ENCODE measurements at places on chromosomes 11 and 22. TPM values are rescaled to one million over a fixed set of nuclear protein-coding genes. Genes with fewer than 3 reads are reported as not detected.

DNA sequence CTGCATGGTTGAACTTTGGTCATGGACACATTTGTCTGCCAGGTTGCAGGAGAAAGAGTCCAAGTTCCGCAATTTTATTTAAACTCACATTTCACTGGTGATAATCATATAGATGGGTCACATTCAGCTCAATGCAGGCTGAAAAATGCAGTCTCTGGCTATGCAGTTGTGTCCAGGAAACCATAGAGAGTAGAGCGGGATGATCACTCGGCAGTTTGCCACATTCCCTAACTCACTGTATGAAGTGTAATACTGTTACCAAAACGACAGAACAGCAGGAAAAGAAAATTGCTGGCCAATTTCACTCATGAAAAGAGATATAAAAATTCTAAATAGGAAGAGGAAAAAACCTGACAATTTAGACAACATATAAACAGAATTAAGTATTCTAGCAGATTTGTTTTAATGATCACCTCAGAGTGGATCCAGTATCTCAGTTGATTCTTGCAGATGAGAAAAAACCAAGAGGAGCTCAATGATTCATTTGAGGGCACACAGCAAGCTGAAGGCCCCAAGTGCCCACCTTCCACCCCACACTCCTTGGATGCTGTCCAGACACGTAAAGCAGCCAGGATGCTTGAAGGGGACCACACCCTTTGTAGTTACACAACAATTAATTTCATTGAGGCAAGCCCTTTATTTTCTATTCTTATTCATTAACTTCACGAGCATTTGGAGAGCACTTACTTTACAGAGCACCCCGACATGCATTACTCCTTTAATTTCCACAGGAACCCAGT lies 422.3 kb downstream of the SOX6 start:
- no peak overlapping the region for H3K4me3 ChIP-seq
- H3K36me3 ChIP-seq = no peaks in the 10 kb centered on the region
- H3K27me3 ChIP-seq = no peaks in the 10 kb centered on the region
- peak; percentile 12 for DNase-seq
- no peak overlapping the region for H3K27ac ChIP-seq
- no peaks in the 10 kb centered on the region for H3K4me1 ChIP-seq

The C1QTNF5 gene
- 0.63 TPM for total RNA-seq

DNA sequence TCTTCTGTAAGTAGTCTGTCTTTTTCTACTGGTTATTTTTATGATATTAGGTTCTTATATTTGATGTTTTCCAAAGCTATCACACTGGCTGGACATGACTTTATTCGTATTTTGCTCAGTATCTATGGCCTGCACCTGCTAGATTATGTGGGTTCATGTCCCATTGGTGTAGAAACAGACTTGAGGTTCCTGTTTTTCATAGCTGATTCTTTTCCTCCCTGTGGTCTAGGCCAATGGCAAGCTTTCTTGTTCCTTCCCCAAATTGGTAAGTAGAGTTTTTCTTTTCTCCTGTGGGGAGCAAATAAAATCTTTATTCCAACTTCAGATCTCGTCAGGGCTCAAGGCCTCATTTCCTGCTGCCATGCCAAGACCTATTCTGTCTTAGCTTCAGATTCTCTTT lies 30.2 kb upstream of the SWAP70 start:
- H3K4me1 ChIP-seq = no peaks in the 10 kb centered on the region
- no peaks in the 10 kb centered on the region for H3K36me3 ChIP-seq
- no peak overlapping the region for H3K4me3 ChIP-seq
- H3K27me3 ChIP-seq = no peaks in the 10 kb centered on the region
- H3K27ac ChIP-seq = no peak overlapping the region

DNA sequence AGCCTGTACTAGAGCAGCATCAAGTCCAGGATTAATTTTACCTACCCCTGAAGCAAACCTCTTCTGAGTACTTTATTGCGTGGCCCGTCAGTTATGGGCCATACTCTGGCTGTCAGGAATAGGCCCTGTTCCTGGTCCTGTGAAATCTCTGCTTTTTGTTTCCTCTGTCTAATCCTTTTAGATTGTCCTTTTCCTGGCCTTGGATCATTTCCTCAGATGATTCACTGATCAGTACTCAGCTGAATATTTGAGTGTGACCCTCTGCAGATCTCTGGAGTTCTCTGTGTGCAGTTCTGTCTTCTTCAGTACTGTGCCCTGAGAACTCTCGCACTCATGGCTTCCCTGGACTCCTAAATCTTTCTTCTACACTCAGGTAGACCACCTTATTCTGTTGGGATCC lies 123.5 kb downstream of the UVRAG start:
- H3K4me1 ChIP-seq = no peaks in the 10 kb centered on the region
- no peak overlapping the region for H3K27ac ChIP-seq
- H3K36me3 ChIP-seq = no peaks in the 10 kb centered on the region
- no peaks in the 10 kb centered on the region for H3K27me3 ChIP-seq
- no peak for DNase-seq

The SORL1 gene
- 57.5 TPM for total RNA-seq

GRCh38 chr11:117582433-117582832 lies 214.6 kb downstream of the DSCAML1 start:
- no peaks in the 10 kb centered on the region for H3K4me1 ChIP-seq
- H3K27ac ChIP-seq = no peak overlapping the region
- DNase-seq = no peak
- H3K36me3 ChIP-seq = no peaks in the 10 kb centered on the region

GRCh38 chr11:91653079-91653754 lies 571.4 kb upstream of the FAT3 start:
- H3K27ac ChIP-seq = no peak overlapping the region
- H3K27me3 ChIP-seq = no peaks in the 10 kb centered on the region
- no peak overlapping the region for H3K4me3 ChIP-seq
- H3K36me3 ChIP-seq = no peaks in the 10 kb centered on the region
- H3K4me1 ChIP-seq = peaks cover 3% of the 10 kb centered on the region

The FERMT3 gene
- 5.3 TPM for total RNA-seq

DNA sequence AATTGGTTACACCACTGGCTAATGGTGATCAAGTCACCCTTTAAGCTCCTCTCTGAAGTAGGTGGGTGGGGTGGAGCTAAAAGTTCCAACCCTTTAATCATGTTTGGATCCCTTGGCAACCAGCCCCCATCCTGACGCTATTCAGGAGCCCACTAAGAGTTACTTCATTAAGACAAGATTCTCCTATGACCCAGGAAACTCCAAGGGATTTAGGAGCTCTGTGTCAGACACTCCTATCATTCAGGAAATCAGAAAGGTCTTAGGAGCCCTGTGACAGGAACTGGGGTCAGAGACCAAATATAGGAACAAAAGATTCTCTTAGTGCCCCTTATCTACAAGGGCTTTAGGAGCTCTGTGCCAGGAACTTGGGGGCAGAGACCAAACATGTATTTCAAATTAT lies 141.3 kb downstream of the ATG16L2 start:
- no peak overlapping the region for H3K4me3 ChIP-seq
- H3K4me1 ChIP-seq = peaks cover 9% of the 10 kb centered on the region
- no peak overlapping the region for H3K27ac ChIP-seq
- H3K36me3 ChIP-seq = no peaks in the 10 kb centered on the region
- no peak for DNase-seq

The ZFTA gene
- total RNA-seq = 38.0 TPM

DNA sequence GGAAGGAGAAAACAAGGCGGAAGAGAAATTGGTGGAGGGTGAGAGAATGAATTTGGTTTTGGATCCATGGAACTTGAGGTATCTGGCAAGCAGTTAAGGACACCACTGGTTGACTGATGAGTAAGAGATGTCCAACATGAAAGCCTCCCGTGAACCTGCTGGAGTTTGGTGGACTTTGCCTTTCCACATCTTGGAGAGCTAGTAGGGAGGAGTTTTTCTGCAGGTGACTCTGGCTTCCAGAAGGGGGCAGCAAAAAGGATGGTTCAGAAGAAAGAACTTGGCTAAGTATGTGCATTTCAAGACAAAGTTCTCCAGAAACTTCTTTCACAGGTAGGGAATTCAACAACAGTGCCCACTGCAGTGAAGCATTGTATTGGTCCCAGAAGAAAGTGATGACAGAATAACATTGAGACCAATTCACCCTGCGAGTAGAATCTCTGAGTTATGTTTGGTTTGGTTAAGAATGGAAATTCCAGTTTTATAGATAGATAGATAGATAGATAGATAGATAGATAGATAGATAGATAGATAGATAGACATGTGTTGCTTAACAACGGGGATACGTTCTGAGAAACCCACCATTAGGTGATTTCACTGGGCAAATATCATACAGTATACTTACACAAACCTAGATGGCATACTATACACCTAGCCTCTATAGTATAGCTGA lies 28.5 kb downstream of the DCDC1 start:
- peak; percentile 64 for DNase-seq
- H3K27ac ChIP-seq = no peak overlapping the region
- H3K4me3 ChIP-seq = no peak overlapping the region
- no peaks in the 10 kb centered on the region for H3K36me3 ChIP-seq
- H3K27me3 ChIP-seq = no peaks in the 10 kb centered on the region

The SCYL1 gene
- total RNA-seq = 67.4 TPM

- H3K27ac ChIP-seq = no peak overlapping the region
- H3K27me3 ChIP-seq = no peaks in the 10 kb centered on the region
- DNase-seq = peak; percentile 90
- H3K36me3 ChIP-seq = no peaks in the 10 kb centered on the region
These were observed 135.4 kb upstream of the LARGE1 start for GRCh38 chr22:34055525-34056200.
